ENCODE measurements at places on chromosomes 2 and 18.

- DNase-seq, result no peak
Measured at GRCh38 chr2:19579461-19579860, 221.0 kb upstream of the OSR1 start.

- DNase-seq, result no peak
Measured at GRCh38 chr2:196293751-196294515, 122.6 kb upstream of the STK17B start.

DNA sequence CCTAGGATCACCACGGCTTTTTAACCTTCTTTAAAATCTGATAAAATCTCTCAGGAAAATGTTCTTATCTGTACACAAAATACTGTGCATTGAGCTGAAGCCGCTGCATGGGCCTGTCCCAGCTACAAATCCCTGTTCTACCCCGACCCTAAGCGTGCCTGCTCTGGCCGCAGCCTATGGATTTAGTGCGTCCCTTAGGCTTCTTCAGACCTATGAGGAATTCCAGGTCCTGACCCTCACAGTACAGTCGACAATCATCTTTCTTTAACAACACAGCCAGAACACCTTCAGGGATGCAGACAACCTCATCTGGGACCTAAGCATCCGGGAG lies 477 bp upstream of the WDCP start:
- no peak for DNase-seq

GRCh38 chr2:127599211-127599610 lies 46.7 kb upstream of the GPR17 start:
- no peak for DNase-seq

- DNase-seq, result no peak
Measured at GRCh38 chr2:113061896-113062770, 3.1 kb downstream of the IL36RN start.

GRCh38 chr2:165891943-165892342 lies 61.6 kb downstream of the TTC21B start:
- no peak for DNase-seq

- no peak for DNase-seq
Measured at GRCh38 chr2:187017438-187017837, 168.5 kb upstream of the ZSWIM2 start.

DNA sequence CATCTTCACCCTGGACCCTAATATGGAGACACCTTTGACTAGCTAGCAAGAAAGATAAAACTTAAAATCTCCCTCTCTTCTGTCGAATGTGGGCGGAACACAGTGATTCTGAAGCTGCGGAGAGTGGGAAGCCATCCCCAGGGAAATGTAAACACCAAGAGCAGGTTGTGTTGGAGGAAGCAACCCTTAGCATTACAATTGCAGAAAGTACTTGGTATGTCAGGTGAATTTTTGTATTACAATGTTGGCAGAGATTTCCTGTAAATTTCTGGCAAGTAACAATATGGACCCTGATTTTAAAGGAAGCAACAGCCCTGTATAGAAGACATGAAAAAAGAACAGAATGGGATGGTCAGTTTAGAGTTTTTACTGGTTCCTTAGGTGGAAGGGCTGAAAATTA lies 35.8 kb downstream of the TSN start:
- no peak for DNase-seq

DNA sequence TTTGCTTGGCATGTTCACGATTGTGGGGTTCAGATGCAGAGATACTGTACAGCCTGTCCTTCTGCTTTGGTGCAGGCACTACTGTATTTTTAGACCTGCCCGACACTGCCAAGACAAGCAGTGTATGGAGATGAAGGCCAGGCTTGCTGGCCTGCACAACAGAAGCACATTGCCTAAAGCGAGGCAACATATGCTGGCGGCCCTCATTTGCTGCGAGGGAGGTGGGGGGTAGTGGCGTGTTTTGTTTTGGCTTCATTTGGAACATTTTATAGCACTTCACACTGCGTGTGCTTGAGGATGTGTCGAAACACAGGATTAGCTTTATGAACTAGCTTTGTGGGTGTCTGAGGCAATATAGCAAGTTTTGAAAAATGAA lies 27.0 kb downstream of the TMEM182 start:
- no peak for DNase-seq

All from activated T-cell treated with anti-CD3 and anti-CD28 coated beads for 48 hours (primary cell).